ENCODE measurements at places on chromosomes 6 and 20.

DNA sequence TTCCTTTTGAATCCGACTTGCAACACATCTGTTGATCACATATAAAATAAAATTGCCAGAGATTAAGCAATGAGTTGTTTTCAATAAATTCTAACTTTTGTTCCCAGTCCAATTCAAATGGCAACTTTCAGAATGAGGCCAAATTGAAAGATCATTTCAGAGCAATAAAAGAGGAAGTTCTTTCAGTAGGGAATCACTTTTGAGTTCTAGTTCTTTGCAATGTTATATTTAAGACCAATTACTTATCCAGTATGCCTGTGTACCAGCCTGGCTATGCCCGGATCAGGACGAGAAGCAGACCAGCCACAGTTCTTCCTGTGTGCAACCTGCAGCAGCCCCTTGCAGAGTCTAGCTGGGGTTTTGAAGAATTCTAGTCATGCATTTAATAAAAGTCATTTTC, 232.5 kb downstream of the BTBD9 start:
- no peak for DNase-seq

DNA sequence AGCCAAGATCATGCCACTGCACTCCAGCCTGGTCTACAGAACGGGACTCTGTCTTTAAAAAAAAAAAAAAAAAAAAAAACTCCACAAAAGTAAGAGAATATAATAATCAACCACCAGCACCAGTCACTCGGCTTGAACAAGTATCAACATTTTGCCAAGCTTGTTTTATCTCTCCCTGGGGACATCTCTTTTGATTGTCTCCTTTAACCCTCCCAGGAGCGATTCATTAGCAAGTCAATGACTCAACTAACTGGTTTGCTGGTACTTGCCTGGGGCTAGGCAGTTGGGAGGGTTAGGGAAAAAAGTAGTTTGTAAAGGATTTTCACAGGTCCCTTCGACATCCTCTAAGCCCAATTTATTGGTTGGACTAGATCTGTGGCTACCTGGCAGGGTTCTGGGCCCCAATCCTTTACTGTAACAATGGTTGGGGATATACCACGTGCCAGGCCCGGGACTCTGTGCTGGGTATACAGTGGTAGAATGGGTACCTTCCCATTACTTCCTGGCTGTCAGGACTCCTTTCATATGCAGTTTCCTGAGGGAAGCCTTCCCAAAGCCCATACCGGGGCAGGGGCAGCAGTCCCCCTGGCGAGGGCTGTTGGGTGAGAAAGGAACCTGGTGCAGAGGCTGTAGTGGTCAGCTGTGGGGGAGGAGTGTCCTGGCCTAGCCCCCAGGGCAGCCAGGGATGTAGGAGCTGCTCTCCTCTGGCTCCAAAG, 12.2 kb downstream of the TGIF2 start:
- no peak for DNase-seq

- DNase-seq, result no peak
Measured at GRCh38 chr20:17654649-17655285, 27.3 kb downstream of the RRBP1 start.

- DNase-seq, result no peak
Measured at GRCh38 chr6:75893058-75893775, 144.2 kb downstream of the MYO6 start.

GRCh38 chr20:37853823-37854375, 49.0 kb upstream of the VSTM2L start:
- DNase-seq, result no peak

DNA sequence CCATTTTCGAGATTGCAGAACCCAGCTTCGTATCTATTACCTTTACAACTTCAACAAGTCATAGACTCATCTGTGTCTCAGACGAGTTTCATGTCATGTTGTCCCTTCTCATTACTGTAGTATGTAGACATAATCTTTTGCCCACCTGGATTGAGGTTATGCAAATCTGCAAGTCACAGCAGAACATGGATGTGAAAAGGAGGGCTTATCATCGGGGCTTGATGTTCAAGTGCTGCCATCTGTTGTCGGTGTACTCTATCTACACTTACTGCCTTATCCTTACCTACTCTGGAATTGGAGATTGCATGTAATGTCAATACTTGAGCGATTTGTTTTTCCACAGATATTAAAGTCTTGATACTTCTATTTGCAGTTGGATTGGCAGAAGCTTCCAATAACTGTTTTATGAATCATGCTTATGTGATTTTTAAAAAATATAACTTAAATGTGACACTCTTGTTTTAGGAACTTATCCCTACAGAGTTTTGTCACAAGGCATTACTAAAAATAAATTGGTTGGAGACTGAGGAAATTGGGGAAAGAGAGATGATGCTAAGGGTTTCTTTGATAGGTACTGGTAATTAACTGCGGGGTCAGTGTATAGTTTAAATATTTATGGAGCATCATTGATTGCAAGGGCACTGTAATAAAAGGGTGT, 3.0 kb upstream of the GOPC start:
- no peak for DNase-seq

DNA sequence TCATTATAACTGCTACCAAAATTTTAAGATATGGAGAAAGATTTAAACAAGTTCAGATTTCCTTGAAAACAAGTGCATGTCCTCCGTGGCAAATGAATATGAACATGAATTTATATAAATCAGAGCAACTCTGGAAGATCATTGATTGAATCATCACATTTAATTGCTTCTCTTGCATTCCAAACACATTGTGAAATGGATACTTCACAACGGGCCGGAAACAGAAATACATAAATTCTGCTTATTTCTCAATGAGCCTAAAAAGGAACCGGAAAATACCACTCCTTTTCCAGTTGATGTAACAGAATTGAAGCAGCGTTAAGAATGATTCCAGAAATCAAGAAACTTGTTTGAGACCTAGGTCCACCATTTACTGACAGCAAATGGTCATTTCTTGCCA, 134.6 kb upstream of the BTN3A2 start:
- DNase-seq, result no peak

GRCh38 chr6:16819752-16820151, 58.5 kb upstream of the ATXN1 start:
- no peak for DNase-seq

- DNase-seq, result no peak
Measured at GRCh38 chr6:157981132-157981394, 600 bp upstream of the SYNJ2 start.

DNA sequence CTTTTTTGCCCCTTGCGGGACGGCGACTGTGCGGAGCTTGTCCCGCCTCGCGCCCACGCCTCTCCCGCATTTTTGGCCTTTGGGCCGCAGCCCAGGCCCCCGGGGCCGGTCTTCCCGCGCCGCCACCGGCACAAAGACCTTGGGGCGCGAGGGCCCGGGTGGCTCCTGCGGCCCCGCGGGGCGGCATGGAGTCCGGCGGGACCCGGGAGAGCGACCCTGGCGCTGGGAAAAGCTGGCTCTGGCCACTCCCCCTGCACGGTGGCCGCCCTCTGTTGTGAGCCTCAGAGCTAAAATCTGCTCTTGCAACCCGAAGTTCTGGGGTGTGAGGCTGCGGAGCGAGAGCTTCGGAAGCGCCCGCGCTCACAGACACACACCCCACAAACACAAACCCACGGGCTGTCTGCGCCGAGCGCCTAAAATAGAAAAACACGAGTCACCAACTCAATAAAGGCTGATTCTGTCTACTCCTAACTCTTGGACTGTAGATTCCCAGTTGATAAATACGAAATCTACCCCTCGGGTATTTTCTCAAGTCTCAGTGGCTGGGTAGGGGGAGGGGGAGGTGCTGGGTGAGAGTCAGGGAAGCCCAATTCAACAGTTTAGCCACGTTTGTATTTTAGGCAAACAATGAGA, 496 bp upstream of the BEND3 start:
- DNase-seq, result no peak

GRCh38 chr6:123925350-123925749, 121.7 kb downstream of the NKAIN2 start:
- DNase-seq, result no peak

GRCh38 chr6:111713811-111714210, 108.1 kb upstream of the TRAF3IP2 start:
- no peak for DNase-seq

DNA sequence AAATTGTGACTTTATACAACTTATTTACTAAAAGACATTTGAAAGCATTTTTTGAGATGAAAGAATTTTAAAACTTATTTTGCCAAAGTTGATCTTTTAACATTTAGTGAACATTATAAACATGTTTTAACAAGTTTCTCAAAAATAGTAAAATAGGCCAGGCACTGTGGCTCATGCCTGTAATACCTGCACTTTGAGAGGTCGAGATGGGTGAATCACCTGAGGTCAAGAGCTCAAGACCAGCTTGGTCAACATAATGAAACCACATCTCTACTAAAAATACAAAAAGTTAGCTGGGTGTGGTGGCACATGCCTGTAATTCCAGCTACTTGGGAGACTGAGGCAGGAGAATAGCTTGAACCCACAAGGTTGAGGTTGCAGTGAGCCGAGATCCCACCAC, 78.6 kb downstream of the CLVS2 start:
- no peak for DNase-seq

GRCh38 chr6:40506954-40507353, 80.2 kb downstream of the LRFN2 start:
- DNase-seq, result no peak

DNA sequence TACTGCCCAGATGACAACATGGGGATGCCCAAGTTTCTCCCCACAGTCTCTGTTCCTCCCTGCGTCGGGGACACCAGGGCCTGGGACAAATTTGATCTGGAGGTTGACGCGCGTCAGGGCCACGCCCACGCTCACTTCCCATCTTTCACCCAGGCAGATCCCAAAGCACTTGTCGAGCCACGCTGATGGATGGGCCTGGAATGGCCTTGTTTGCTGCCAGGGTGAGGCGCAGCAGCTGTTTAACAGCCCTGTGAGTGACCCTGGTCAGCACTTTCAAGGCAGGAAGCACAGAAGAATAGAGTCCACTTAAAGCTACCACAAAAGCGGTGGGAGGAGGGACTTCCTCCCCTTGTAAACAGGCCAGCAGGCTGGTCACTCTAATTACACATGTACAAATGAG, 324.7 kb upstream of the JARID2 start:
- DNase-seq, result no peak

DNA sequence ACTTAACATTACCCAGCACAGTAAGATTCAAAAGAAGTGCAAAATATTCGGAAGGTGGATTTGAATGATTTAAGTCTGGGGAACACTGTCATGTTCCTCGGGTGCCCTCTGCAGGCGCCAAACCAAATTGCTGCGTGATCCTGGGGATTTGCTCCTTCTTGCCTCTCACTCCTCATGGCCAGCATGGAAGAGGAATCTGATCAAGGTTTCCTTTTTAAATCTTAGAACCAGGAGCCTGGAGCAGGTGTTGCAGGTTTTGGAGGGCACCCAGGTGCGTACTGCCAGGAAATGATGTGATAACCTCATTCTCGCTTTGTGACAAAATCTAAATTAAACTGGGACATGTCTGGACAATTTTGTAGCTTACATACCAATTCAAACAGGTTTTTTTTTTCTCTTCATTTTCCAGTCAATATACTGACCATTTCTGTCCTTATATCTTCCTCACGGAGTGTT, 8.1 kb upstream of the PFDN4 start:
- peak; percentile 34 for DNase-seq

DNA sequence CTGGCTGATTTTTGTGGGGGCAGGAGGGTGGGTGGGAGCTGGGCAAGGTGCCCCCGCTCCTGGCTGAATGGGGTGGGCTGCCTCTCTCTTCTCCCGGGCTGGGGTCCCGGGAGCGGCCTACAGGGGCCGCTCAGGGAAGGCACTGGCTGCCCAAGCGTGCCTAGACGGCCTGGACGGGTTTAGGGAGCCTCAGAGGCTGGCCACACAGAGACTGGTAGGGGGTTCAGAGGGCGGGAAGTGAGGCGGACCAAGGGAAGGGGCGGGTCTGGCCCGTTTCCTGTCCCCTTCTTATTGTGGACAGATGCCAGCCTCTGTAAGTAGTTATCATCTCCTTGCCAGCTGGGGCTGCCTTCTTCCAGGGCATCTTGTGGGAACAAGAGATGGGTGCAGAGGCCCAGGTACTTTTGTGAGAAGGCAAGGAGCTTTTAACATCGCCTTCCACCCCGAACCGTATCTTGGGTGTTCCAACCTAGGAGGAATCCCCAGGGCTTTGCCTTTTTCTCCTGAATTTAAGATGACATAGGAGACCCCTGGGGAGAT, 437 bp downstream of the CD40 start:
- no peak for DNase-seq

- DNase-seq, result no peak
Measured at GRCh38 chr6:7461416-7461815, 71.8 kb downstream of the RIOK1 start.

- DNase-seq, result no peak
Measured at GRCh38 chr6:160305926-160306713, 42.1 kb upstream of the SLC22A3 start.

DNA sequence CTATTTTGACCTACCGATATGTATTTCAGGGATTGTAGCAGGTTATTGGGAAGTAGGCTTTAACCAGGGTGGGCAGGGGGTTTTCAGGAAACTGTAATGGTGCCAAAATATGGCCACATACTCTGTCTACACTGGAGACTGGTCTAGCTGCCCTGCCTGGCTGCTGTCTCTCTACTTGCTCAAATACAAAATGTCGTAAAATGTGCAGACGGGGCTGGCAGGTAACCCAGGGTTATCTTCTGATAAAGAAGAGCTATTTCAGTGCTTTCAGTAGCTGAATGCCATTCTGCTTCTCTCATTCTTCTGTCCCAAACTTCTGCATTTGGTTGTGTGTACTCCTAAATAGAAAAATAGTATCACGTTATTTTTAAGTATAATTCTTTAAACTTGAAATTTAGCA, 616.2 kb downstream of the EPM2A start:
- DNase-seq, result no peak

- no peak for DNase-seq
Measured at GRCh38 chr6:110735666-110736065, 79.6 kb downstream of the CDK19 start.

DNA sequence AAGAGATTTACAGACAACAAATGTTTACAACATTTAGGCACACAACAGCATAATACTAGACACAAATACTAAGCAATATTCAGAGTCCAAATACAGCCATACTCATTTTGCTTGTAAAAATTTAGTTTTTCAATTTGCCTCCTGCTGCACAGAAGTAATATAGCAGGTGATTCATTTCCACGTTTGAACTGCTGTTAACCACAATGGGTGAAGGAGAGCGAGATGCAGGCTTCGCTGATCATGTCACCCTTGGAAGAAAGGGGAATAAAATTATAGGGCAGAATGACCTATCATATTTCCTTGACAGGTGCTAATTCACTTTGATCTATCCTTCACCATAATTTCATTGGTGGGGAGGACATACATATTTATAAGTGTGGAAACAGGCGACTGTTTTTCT, 643.8 kb upstream of the AGPAT4 start:
- no peak for DNase-seq

DNA sequence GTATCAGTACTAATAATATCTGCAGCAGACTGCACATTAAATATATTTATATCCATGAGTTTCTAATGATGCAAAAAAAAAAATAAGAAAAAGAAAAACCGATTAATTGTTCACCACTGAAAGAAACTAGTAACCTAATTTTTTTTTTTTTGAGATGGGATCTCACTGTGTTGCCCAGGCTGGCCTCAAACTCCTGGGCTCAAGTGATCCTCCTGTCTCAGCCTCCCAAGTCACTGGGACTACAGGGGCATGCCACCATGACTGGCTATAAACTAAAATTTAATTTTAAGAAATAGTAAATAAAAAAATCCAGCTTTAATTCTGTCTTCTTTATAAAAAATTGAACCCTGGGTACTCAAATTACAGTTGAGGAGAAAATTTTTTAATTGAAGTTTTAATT, 358.2 kb downstream of the QKI start:
- no peak for DNase-seq

GRCh38 chr6:141764388-141764787, 368.3 kb upstream of the GJE1 start:
- DNase-seq, result no peak
